Inflammatory macrophage treated with lipopolysaccharide for 1 hour (primary cell): ENCODE measurements at places on chromosomes 3 and 15.

DNA sequence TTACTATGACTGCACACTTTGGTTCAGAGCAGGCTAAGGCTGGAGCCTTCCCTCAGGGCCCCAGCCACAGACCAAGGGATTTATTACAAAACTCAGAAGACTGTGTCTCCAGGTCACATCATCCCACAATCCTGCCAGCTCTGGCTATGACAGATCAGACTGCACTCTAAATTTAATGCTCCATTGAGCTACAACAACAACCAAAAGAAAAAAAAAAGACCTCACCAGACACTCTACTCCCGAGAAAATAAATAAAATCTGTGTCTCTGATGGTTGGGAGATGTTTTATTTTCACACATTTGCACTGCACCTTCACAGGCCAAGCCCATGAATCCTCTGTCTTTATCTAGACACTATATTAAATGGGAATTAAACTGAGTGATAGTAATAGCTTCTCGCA is 50.8 kb upstream of the CTNNB1 start:
- no peak for DNase-seq

DNA sequence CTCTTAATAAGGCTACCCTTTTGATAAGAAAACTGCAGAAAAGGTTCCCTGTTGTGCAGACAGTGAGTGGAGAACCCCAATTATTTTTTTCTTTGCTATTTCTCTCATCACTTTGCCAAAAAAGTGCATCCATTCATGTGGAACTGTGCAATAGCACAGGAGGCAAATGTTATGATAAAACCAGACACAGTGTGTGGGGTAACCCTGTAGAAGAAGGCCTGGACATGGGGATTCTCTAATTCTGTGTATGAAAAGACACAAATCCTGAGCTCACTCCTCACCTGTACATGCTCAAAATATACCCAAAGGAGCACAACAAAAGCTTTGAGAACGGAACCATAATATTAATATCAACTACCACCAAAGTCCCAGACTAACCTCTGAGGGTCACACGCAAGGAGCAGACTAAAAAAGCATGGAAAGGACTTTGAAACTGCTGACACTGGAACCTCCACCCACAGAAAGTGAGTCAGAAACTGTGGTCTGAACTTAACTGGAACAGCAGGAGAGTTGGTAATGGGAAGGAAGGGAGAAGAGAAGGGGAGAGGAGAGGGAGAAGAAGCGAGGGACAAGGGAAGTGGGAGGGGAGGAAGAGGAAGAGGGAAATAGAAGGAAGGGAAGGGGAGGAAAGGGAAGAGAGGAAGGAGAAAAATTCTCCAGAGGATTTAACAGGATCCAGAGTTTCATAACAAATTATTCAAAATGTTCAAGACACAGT is 299.9 kb downstream of the TBC1D5 start:
- DNase-seq, result no peak

- DNase-seq, result no peak
Measured at GRCh38 chr3:13620776-13621365, 71.9 kb downstream of the FBLN2 start.

DNA sequence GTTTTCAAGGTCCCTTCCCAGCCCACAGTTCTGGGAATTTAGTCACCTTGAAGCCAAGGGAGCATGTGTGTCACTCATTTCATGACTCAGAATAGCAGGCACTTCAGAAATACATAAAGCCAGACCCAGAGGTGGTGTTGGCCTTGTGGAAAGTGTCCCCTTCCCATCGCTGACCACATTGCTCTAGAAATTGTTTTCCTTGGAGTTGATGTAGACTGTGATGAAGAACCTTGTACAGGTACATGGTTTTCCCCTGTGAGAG is 158.8 kb downstream of the SLCO3A1 start:
- DNase-seq, result no peak

DNA sequence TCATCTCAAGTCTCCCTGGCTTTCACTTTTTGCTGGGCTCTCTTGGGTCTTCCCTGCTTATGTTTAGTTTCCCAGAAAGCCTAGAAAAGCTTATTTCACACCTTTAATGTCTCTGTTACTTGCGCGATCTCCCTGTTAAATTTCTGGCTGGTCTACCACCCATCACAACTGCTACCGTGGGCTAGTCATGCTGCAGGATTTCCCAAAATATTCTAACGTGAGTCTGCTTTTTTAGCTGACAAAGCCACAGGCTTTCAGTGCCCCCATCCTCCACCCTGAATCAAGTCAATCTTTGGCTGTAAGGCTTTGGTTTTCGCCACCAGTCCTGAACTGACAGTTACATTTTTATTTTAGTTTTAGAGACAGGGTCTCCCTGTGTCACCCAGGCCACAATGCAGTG is 74.1 kb downstream of the SUMF1 start:
- DNase-seq, result no peak
